LNCaP clone FGC (cell line): ENCODE measurements at places on chromosomes 1 and 21.

DNA sequence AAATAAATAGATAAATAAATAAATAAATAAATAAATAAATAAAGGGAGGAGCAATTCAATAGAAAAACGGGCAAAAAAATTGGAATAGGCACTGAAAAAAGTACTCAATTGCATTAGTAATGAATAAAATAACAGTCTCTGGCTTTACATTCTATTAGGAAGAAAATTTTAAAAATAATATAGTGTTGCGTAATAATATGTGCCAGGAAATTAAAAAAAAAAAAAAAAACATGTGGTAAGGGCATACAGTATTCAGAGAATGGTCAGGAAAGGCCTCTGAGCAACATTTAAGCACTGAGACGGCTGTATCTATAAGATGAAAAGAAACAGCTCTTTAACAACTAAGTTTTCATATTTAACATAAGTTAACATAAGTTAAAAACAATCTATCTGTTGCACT lies 48.7 kb upstream of the GLIS1 start:
- no peak for DNase-seq

DNA sequence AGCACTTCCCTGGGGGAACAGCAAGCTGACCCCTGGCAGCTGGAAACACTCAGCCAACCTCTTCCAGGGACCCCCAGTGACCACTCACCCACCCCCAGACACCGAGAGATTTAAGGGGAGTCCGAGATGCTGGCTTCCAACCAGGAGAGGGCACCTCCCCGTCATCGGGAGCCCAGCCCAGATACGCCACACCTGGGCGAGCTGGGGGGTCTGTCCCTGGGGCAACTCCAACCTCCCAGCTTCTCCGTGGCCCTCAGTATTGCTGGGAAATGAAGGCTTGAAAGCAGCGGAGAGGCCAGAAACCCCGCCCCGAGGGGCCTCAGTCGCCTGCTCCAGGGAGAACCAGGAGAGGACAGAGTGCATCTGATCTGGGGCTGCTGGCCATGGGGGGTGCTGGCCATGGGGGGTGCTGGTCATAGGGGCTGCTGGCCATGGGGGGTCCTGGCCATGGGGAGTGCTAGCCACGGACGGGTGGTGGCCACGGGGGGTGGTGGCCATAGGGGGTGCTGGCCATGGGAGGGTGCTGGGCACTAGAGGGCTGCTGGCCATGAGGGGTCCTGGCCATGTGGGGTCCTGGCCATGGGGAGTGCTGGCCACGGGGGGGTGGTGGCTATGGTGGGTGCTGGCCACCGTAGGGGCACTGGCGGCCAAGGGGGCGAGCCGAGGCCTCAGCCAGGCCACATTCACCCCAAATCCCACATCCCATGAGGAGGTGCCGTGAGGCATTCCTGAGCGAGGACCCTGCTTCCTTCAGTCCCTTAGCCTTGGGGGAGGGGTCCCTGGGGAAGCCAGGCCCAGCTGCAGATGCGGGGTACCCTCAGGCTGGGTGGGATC lies 61.5 kb upstream of the TTC34 start:
- no peak for DNase-seq

DNA sequence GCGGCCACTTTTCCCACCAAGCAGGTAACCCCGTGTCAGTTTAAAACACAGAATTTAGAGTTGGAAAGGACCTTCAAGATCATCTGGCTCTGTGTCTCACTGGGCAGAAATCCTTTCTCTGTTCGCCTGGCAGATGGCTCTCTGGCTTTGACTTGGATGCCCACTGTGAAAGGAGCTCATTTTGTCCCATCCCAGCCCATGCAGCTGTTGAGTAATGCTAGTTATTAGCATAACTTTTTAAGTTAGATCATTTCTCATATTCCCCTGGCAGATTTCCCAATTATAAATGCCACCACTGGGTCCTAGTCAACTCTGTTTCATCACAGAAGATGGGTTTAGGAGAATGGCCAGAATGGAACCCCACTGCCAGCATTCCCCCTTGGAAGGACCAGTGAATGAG lies 55.9 kb downstream of the SLC35F3 start:
- no peak for DNase-seq

DNA sequence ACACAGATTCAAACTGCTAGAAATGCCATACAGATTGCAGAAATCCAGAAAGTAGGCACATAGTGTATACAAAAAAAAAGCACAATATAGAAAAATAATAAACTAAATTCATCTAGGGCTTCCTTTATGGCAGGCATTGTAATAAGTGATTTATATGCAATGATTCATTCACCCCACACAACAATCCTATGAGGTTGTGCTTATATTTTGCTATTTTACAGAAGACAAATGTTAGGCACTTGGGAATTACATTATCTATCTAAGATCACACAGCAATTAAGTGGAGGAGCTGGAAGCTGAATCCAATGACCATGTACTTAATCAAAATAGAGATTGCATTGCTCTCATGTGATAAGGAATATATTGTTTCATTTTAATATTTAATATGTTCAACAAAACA lies 225.7 kb upstream of the KCNK2 start:
- no peak for DNase-seq

DNA sequence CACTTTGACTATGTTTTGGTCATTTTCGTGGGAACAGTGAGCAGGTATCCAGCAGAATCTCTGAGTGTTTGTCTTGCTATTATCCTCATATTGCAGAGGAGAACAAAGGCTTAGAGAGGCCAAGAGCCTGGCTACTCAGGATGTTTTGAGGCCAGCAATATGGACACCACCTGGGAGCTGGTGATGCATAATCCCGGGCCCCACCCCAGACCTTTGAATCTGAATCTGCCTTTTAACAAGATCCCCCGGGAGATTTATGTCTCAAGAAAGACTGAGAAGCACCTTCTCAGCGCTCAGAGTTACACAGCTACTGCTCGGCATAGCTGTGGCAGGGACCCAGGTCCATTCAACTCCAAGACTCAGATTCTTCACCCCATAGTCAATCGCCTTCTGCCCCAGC lies 72.8 kb downstream of the PTPRU start:
- no peak for DNase-seq

DNA sequence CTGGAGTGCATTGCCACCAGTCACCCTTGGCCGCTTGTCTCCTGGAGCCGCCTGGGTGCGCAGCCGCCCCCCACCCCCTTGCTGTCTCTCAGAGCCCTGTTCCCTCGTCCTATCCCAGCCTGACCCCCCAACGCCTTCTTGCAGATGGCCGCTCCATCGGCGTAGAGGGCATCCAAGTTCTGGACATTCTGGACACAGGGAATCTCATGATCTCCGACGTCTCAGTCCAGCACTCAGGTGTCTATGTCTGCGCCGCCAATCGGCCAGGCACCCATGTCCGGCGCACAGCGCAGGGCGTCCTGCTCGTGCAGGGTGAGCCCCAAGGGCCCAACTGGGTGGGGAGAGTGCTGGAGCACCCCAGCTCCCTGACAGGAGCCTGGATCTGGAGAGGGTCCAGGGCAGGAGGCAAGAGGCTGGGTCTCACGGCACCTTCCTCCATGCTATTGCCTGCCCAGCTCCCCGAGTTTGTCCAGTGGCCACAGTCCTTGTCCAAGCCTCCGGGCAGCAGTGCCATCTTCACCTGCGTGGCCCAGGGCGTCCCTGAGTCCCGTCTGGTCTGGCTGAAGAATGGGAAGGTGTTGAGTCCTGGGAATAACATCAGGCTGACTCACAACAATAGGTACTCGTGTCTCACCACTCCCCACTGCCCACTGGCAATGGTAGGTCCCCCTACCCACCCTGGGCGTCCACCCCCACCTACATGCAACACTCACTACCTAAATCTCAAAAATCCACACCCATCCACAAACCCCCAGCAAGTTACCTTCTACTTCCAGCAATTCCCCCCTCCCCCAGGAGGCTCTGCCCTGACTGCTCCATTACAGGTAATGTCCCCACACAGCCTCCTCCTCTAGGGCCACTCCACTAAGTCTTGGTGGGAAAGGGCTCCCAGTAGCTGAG lies 24.6 kb downstream of the SLC27A3 start:
- no peak for DNase-seq

DNA sequence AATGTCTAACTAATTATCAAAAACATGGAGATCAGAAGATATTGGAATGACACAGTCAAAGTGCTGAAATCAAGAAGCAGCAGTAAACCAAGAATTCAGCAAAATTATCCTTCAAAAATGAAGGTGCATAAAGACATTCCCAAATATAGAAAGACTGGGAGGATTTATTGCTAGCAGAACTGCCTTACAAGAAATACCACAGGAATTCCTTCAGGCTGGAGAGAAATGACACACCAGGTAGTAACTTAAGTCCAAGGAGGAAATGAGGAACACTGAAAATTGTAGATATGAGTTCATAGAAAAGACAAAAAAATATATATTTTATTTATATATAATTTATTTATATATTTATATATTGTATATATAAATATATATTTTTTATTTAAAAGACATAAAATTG lies 217.2 kb downstream of the RPS6KC1 start:
- no peak for DNase-seq

- DNase-seq: no peak
Measured at GRCh38 chr1:92017656-92018055, 12.1 kb upstream of the EPHX4 start.

- DNase-seq: no peak
Measured at GRCh38 chr1:111032295-111032897, 68.7 kb upstream of the LRIF1 start.

GRCh38 chr1:167762061-167762746 lies 40.4 kb downstream of the MPZL1 start:
- no peak for DNase-seq

DNA sequence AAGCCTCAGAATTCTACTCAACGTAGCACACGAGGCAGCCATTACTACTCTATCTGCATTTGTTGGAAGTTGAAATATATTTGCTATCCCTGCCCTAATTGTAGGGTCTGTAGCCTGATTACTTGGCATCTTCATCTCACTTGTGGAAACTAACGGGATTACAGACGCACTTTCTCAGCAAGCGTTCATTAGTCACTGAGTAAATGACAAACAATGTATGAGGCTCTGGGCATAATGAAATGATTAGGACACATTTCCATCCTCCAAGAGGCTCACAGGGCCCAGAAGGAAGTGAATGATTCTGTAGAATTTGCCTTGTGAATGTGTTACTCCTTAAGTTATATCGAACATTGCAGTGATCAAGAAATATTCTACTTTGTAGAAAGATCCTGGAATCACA lies 78.1 kb downstream of the KIF26B start:
- DNase-seq: no peak

DNA sequence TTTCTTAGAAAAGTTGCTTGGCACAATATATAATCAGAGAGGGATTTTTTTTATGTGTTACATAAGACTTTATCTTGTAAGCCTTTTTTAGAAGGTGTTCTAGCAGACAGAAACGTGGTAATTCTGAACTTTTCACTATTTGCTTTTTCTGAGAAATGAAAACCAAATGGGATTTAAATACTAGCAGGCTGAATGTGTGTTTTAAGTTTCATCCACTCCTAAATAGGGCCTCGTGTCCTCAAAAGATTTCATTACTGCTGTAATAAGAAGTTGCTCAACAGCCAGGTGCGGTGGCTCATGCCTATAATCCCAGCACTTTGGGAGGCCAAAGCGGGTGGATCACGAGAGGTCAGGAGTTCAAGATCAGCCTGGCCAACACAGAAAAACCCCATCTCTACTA lies 44.7 kb upstream of the FMO2 start:
- DNase-seq: no peak

DNA sequence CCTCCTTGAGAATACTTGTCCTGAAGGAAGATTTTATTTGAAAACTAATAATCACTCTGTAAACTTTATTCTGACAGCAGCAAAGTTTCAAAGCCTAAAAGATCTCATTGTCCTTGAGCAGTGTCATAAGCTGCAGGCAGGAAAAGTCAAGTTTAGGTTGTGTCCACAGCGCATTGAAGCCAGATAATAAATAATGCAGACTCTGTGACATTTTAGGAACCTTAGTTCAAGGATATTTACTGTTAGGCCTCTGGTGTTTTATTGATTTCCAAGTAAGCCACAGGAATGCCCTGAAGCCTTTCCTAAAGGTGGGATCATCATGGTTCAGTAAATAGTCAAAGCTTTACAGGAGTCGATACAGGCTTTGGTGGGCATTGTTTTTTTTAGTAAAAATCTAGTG lies 356.4 kb upstream of the SGIP1 start:
- DNase-seq: no peak

DNA sequence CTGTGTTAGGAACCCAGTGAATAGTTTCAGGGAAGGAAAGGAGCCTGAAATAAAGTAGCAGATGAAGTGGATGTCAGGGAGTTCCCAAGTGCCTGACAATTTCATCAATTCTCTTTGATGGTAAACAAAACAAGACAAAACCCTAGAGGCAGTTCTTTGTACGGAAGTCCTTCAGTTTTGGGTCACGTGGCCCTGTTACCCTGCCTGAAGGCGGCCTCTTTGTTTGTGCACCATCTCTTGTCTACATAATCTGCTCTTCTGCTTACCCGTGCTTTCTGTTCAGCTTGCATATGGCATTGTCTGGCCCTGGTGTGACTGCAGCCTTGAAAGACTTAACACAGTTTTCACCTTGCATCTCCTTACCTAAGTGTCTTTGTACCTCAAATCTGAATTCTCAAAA lies 166.7 kb upstream of the DUSP10 start:
- no peak for DNase-seq

- no peak for DNase-seq
Measured at GRCh38 chr1:3676581-3677470, 24.5 kb downstream of the TP73 start.
